Transverse colon (tissue), 4 donors: ENCODE measurements at places on chromosomes 12 and 14.

DNA sequence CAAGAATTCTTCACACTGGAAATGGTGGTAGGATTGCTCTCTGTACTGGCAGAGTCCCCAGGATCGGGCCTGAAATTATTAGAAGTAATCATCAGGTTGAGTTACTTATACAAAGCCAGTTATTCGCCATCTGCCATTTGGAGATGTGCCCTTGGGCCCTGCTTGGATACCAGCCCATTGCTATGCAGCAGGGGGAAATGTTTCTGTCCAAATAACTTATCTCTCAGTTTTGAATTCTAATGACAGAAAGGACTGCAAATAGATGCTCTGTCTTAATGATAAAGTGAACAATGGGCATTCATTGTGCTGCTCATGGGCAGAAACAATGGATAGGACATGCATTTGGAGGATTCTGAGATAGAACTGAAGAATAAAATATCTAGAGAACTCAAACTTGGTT, 139.1 kb upstream of the PELI2 start:
- no peak for DNase-seq

DNA sequence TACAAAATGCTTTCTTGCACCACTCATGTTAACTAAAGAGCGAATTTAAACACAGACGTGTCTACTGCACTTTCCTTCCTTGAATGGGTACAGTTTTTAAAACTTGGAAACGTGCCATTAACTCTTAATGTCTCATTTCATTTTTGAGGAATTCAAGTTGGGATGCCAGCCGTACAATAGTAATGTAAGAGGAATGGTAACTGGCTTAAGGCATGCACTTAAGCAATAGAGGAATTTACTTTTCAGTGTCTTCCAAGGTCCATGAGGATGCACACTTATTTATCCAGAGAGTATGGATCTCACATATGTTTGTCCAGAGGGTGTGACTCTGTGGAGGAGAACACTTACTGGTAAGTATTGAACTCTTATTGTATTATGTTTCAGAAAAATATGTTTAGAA, 52.9 kb downstream of the PPP4R4 start:
- DNase-seq, result no peak

DNA sequence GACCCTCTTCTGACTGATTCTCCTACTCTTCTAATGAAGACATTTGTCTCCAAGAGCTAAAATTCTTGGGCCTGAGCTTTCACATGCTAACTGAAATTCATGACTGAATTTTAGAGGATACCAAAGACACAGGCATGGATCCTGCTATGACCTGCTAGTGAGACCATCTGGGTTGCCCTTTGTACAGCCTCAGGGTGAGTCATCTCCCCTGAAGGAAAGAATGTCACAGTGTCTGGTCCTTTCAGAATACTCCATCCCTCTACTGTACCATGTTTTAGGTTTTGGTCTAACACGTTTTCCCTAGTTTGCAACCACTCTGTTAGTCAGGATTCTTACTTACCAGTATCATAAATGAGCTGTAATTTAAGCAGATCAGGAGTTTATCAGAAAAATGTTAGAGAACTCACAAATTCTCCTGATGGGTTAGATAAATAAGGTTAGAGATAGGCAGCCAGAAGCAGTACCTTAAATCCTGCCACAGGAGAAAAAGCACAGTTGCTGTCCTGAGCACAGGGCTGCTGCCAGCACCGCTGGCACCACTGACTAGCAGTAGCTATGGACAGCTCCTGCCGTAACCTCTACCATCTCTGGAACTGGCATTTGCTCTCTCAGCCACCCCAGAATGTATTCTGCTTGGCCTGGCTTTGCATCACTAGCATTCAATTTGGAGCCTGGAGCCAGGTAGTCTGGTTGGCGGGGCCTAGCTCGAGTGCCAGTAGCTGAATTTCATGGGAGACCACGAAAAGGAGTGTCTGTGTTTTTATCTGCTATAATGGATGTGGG, 127.6 kb downstream of the ANO6 start:
- DNase-seq, result no peak

DNA sequence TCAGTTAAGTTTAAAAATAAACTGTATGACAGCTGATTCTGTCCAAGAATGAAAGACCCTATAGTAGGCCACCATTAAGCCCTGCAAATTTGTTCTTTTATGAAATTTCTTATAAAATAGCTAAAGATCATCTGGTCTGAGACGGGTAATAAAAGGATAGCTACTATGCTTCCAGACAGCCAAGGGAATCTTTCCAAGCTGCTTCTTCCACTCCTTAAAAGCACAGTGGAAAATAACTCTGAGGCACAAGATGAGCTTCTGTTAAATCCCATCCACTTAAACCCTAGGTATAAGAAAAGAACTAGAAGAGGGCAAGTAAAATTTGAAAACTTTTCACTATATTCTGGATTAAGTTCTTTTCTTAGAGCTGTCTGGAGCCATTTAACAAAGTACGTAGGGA, 194.3 kb downstream of the CAPZA3 start:
- no peak for DNase-seq

DNA sequence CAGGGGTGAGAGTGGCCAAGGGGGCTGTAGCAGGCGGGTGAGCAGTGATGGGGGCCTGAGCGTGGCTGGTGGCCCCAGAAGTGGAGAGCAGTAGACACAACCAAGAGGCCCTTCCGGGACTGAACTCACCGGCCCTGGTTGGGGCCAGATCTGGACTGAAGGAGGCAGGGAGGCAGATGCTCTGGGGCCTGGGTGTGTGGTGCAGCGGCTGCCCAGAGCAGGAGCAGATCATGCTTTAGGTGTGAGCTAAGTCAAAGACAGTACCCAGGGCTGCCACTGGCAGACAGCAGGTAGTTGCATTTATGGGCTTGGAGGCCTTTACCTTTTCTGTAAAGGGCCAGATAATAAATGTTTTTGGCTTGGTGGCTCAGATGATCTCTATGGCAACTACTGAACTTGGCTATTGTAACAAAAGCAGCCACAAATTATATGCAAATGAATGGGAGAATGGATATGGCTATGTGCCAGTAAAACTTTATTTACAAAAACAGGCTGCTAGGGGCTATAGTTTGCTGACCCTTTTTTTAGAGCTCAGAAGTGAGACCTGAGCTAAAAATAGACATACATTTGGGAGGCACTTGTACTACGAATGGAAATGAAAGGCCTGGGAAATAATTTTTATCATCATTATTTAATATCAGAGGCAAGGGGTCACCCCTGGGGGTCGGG, 25.6 kb downstream of the SETD1B start:
- no peak for DNase-seq

- no peak for DNase-seq
Measured at GRCh38 chr12:78035901-78036606, 205.4 kb downstream of the NAV3 start.

GRCh38 chr12:109291521-109292341, 17.4 kb downstream of the FOXN4 start:
- peak; percentile 46 for DNase-seq

GRCh38 chr14:29671034-29671433, 256.6 kb downstream of the PRKD1 start:
- DNase-seq, result no peak

GRCh38 chr12:49703647-49704137, 3.5 kb downstream of the FMNL3 start:
- peak; percentile 8 for DNase-seq

- DNase-seq, result no peak
Measured at GRCh38 chr12:90908465-90908864, 46.5 kb downstream of the CCER1 start.

GRCh38 chr12:84701041-84701440, 211.6 kb downstream of the SLC6A15 start:
- DNase-seq, result no peak

GRCh38 chr12:131829791-131830334, 1.7 kb downstream of the MMP17 start:
- no peak for DNase-seq

DNA sequence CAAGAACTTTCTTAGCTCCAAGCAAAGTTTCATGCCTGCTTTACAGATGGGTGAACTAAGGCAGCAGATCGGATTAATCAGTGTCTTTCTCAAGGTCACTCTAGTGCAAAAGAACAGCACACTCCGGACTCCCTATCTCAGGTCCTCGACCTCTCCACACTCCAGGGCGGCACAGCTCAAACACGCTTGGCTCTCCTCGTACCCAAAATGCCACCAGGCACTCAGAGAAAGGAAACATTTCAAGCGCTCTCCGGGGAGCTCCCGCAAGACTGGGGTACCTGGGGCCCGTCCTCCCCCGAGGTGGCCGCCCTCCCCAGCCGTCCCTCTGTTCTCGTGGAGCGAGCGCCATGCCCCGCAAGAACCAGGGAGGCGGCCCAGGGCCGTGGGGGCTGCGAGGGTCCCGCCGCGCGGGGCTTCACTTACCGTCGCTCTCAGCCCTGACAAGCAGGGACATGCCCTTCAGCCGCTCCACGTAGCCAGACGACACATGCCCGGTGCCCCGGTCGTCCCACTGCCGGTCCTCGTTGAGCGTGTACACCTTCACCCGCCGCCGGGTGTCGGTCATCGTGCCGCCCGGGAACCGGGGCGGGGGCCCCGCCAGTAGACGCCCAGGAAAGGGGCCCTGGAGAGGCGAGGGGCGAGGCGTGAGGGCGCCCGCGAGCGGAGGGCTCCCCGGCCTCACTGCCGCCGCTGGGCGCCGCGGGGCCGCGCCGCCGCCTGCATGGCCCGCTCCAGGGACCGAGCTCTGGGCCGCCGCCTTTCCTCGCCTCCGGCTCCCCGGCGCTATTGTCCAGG, 830 bp downstream of the PPP4R3A start:
- DNase-seq, result peak; percentile 38

- DNase-seq, result no peak
Measured at GRCh38 chr12:120539303-120539702, 5.1 kb downstream of the RNF10 start.

DNA sequence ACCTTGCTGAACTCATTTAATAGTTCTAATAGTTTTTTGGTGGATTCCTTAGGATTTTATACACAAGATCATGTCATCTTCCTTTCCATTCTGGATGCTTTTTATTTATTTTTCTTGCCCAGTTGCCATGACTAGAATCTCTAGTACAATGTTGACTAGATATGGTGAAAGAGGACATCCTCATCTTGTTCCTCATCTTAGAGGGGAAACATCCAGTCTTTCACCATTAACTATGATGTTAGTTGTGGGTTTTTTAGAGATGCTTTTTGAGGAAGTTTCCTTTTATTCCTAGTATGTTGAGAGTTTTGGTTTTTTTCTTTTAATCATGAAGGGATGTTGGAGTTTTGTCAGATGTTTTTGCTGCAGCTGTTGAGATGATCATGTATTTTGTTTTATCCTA, 8.7 kb downstream of the ANKRD13A start:
- no peak for DNase-seq

- no peak for DNase-seq
Measured at GRCh38 chr12:76252031-76252430, 96.2 kb downstream of the BBS10 start.

DNA sequence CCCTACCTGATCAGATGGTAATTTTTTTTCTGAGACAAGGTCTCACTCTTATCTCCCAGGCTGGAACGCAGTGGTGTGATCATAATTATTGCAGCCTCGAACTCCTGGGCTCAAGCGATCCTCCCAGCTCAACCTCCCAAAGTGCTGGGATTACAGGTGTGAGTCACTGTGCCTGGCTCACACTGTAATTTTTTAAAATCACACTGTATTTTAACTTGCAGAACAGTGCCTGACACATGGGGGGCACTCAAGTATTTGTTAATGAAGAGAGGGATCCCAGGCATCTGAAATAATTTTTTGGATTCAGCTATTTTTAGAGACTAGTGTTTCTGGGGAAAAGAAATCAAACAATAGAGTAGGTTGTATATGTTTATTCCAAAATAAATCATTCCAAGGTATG, 21.7 kb downstream of the LIMA1 start:
- DNase-seq, result no peak

- DNase-seq, result peak; percentile 58
Measured at GRCh38 chr14:77022236-77022852, 6.2 kb downstream of the IRF2BPL start.

DNA sequence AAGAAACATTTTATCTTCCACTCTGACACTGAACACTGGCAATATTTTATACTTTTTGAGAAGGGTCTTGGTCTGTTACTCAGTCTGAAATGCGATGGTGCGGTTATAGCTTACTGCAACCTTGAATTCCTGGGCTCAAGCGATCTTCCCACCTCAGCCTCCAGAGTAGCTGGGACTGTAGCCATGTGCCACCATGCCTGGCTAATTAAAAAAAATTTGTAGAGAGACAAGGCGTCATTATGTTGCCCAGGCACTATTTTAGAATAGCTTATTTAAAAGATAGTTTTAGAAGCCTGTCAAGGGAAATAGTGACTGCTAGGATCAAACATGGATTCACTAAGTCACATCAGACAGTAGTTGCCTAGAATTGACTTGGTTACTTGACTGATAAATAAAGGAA, 5.9 kb downstream of the ERC1 start:
- DNase-seq, result no peak

- DNase-seq, result no peak
Measured at GRCh38 chr12:5369298-5369697, 62.6 kb upstream of the NTF3 start.

- no peak for DNase-seq
Measured at GRCh38 chr12:124394462-124395128, 99.7 kb downstream of the RFLNA start.

DNA sequence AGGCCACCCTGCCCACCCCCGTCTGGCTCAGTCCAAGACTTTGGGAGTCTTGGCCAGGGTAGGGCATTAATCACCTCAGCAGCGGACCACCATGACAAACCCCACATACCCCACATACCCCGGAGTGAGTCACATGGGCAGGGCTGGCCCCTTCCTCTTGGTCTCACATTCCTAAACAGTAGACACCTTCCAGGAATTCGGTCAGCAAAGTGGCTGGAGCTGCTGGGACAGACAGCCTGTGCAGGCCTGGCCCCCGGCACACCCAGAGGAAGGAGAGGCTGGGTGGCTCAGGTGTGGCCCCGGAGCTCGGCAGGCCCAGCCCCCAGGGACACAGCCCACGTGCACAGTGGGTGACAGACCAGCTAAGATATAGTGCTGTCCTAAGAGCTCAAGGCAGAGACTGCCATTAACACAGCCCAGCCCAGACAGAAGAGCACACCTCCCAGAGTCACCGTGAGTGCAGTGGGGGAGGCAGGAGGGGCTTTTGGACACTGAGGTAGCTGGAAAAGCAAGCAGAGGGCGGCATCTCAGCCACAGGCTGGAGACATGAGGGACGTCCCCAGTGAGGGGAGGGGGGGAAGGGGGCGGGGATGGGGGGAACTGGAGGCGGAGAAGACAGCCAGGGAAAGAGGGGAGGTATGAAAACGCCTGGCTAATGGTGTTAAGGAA, 24.0 kb downstream of the CCDC85C start:
- peak; percentile 88 for DNase-seq

DNA sequence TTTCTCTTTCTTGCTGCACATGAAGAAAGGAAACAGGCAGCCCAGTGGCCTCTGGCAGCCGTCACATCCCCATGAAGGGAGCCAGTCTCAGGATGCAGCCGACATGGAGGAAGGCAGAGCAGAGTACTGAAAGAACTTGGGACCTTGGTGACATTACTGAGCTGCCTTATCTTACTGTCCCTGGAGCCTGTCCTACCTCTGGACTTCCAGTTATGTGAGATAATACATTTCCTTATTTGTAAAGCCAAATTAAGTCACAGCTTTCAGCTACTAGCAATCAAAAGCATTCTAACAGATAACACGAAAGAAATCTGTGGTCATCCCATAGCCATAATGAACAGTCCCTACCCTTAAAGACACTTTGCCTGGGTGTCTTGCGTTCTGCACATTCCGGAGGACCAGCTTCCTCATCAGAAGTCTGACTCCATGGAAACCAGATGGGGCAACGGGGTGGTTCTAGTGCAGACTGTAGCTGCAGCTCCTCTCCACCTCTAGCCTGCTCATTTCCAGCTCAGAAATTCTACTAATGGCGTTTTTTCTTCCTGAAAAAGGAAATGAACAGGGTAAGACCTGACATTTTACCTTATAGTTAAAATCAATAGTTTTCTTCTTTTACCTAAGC, 7.8 kb upstream of the EGLN3 start:
- DNase-seq, result no peak

- DNase-seq, result no peak
Measured at GRCh38 chr12:25322918-25323531, 72.3 kb upstream of the KRAS start.
